ENCODE measurements at places on chromosomes 3 and 15. TPM values are rescaled to one million over a fixed set of nuclear protein-coding genes. Genes with fewer than 3 reads are reported as not detected.

The TRAK1 gene
- total RNA-seq: 21.2 TPM

The TNIK gene
- total RNA-seq: 3.0 TPM

The CAPN3 gene
- 4.5 TPM for total RNA-seq

The TMC3 gene
- not detected for total RNA-seq

The ARHGAP31 gene
- total RNA-seq: 4.3 TPM

The NOX5 gene
- 0.44 TPM for total RNA-seq

The SNTN gene
- not detected for total RNA-seq

The PLA2G4F gene
- total RNA-seq: 34.9 TPM

The FAM174B gene
- total RNA-seq: 4.3 TPM

The SERINC4 gene
- 0.36 TPM for total RNA-seq

Measured in esophagus mucosa (tissue), 1 donor.